ENCODE measurements at places on chromosomes 11 and 22.

DNA sequence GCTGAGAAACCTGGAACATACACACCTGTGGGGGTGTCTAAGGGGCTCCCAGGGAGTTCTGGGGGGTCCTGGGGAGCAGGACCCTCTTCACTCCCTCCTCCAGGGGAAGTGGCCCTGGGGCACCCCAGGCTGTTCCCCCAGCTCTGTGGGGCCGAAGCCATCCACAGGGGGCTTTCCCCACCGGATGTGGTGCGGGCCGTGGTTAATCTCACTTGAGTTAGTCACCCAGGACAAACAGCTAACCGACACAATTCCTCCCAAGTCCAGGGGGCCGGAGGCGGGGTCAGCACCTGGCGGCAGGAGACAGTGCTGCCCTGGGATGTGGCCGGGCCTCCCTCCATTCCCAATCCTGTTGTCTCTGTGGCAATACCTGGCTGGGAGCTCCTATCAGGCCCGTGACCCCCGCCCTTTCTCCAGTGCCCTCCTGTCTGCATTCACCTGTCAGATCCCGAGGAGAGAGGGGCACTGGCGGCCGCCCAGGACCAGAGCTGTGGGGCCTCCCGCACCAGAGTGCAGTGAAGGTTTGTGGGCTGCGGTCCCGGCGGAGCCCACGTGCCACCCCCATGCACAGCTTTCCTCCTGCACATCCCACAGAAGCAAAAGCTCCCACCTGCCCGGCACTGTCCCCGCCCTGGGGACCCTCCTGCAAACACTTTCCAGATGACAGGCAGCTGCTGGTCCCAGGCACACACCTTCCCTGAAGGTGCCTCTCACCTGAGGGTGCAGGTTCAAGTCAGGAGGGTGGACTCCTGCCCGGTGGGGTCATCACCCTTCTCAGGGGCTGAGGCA, 5.2 kb upstream of the MUC5AC start:
- DNase-seq = peak; percentile 49

DNA sequence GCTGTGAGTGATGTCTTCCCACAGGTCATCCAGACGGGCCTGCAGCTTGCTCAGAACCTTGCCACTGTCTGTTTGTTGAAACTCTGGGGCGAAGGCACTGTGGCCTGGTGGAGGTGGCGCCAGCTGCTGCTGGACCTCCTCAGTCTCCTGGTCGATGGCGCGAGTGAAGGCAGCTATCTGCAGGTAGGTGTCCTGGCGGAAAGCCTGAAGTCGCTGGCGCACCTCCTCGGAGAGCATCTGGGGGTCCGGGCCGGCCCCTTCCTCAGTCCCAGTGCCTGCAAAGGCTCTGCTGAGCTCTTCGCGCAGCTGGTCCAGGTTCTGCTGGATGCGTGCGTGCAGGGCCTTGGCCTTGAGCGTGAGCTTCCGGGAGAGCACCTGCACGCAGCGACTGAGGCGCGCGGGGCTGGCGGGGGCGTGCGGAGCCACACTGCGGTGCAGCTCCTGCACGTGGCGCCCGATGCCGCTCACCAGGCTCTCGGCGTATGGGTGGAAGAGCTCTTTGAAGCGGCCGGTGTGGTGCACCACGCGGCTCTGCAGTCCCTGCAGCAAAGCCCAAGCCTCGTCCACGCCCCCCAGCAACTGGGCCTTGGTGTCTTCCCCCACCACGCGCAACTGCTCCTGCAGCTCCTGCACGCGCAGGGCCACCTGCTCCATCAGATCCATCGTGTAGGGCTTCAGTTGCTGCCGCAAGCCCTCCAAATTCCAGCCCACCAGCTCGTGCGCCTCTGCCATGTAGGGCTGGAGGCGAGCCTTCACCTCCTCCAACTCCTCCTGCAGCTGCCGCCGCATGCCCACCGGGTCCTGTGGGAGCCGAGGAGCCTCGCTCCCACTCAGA, 1.3 kb downstream of the APOA5 start:
- DNase-seq = no peak

DNA sequence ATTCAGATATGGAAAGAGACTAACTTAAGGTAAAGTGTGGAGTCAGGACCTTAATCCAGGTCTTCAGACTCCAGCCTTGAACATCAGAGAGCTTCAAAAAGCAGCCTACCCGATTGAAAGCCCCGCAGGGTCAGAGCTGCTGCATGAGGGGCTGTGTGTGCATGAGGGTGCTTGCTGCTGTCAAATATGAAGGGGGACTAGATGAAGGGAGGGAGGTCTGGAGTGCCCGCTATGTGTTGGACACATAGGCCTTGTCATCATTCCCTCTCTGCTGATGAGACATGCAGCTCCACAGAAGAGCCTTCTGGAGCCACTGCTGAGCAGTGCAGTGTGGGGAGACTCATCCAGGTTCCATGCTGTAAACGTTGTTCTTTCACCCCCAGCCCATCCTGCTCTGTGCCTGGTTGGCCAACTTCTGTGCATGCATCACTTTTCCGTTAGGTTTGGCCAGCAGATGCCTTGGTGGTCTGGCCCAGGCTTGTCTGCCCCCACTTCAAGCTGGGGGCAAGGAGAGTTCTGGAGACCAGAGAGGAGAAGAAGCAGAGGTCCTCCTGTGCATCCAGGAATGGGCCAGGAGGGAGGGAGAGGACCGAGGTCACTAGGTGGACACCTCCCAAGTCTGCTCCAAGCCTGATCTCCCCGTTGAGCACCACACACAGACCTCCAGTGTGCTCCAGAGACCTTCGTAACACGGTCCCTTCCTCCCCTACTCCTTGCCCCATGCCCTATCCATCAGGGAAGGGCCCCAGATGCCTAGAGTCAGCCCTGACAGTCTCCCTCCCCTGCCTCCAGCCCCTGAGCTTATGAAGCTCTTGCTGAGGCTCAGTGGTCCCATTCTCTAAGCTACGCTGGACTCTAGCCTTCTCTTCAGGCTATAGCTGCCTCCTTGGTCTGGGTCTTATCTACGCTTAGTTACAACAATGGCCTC, 32.0 kb downstream of the LRRC32 start:
- no peak for DNase-seq

DNA sequence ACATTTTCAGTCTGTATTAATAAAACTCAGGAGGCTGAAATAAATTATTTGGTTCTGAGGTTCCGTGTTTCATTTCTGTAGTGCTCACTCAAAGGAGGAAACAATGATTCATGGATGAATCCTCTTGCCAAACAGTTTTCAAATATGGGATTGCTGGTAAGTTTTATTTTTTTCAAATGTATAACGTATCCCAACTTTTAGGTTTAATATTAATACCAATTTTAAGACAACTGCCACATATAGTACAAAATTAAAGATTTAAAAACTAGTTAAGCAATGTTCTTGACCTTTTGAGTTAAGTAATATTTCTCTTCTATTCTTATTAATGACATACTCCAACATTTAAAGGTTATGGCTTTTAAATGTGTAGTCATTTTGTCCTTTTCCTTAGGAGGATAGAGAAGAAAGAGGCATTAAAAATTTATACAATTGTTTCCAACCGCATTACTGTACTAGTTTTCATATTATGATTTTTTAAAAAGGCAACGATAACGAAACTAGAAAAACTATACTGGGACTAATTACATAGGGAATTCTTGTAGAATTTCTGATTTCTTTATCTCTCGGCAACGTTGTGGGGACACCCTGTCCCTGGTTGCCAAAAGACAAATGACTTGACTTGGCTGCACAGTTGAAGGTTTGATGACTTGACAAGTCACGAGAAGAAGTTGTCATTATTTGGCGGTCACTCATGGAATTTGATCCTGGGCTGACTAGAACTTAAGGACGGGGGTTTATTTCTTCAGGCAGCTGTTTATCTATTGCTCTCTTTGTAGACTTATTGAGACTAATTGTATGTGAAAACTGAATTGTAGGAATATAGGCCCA, 69.1 kb upstream of the ADSL start:
- peak; percentile 64 for DNase-seq

GRCh38 chr11:57798905-57799559, 37.4 kb downstream of the CTNND1 start:
- DNase-seq = peak; percentile 51

- DNase-seq = no peak
These were observed 85.6 kb upstream of the EED start for GRCh38 chr11:86158704-86159580.

GRCh38 chr11:86440305-86440716, 65.6 kb downstream of the CCDC81 start:
- DNase-seq = peak; percentile 78

- DNase-seq = no peak
These were observed 1334.0 kb downstream of the TBC1D22A start for GRCh38 chr22:48096411-48096810.

- no peak for DNase-seq
These were observed 74.1 kb upstream of the CEP126 start for GRCh38 chr11:101840704-101841103.

GRCh38 chr11:76443268-76443980, 1.4 kb upstream of the EMSY start:
- DNase-seq = peak; percentile 46

GRCh38 chr11:63841554-63841953, 2.6 kb downstream of the MARK2 start:
- peak; percentile 37 for DNase-seq

DNA sequence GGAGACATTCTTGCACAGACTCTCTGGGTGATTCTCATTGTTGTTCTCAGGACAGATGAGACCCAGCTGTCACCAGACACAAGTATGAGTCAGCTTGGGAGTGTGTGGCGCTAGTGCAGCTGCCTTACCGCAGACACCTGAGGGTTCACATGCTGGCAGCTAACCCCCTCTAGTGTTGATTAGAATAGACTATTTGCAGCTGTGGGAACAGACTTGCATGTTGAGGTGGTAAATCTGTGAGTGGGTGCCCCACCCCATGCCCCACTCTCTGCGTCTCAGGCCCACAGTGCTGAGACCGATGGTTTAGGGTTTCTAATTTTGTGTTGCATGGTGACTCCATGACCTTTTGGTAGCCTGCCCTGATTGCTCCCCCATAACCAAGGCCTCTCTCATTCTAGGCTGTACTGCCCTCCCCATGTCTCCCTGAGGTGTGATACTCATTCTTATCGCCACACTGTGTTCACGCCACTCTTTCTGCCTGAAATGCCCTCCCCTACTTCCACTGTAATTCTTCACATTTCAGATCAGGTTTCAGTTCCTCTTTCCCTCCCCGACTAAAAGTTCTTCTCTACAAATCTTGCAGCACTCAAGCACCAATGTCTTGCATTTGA, 73.7 kb upstream of the KIRREL3 start:
- no peak for DNase-seq

- DNase-seq = no peak
These were observed 55.2 kb upstream of the RPS13 start for GRCh38 chr11:17132654-17133053.
